ENCODE measurements at places on chromosomes 4 and X.

- no peak for DNase-seq
Observed at GRCh38 chr4:98688411-98689290, 30.2 kb upstream of the TSPAN5 start.

DNA sequence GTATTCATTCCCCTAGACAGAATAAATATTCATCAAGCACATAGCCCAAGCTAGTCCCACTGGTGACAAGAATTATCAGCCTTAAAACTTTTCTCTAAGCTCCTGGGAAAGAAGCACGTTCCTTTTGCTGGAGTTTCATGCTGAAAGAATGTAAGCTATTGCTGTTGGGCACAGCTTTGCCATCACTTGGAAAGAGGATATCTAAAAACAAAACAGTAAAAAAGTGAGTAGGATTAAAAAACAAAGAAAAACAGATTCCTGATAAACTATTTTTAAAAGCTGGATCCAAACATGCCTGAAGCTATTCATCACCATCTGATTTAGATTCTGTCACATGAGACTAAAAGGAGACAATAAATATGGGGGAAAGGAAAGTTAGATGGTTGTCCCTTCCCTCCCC is 176.8 kb downstream of the SCFD2 start:
- no peak for DNase-seq

DNA sequence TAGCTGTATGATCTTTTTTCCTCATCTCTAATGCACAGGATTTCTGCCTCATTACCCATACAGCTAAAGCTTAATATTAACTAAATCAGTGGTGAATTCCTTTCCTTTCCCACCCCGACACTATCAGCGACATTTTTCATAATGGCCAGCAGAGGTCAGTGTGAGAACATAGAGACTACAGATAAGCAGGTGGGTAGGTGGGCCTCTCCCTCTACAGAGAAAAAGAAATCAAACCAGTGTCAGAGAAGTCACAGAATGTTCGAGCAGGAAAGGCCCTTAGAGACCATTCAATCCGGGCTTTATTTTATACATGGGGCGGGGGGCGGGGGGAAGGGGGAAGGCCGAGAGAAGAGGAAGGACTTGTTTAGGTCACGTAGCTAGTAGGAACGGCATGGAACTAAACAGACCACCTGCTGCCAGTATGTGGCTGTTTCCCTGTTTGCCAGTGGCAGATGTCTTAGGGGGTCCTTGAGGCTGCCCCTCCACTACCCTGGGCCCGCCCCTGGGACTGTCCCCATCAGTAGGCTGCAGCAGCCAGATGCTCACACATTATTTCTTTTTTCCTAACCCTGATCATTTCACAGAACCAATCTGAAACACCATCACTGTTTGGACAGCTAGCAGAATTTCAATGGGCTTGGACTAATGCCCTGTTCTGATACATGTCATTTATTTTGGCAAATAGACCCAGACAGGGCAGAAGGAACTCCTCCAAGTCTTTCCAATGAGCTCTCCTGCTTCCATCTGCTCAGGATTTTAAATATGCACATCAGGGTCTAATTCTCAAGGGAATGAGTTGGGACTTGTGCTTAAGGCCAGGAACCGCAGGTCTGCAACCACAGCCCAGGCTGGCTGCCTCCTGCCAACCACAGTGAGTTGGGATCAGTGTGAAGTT is 133.4 kb downstream of the ATG4A start:
- peak; percentile 43 for DNase-seq

DNA sequence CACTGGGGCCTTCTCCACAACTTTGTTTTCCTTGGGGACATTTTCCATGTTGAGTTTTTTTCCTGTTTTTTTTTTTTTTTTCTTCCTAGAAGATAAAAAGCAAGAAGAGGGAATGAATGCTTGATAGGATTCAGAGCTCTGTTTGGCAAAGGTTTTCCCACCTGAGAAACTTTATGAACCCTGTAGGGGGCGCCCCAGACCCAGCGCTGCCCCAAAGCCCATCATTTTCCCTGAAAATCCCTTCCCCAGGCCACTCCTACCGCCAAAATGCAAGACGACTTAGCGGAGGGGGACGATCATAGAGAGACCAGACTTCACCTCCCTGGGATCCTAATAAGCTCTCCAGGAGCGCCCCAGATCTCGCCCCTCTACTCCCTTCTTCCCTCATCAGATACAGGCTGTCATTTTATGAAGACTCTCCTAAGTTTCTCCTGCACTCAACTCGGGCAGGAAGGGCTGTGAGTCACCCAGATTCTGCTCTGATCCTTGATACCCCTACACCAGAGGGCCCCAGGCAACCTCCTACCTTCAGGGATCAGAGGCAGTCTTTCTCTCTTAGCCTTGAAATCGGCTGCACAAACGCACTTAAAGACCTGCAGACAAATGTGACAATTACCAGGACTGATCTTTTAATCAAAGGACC is 1.4 kb downstream of the BEX5 start:
- DNase-seq = peak; percentile 9

DNA sequence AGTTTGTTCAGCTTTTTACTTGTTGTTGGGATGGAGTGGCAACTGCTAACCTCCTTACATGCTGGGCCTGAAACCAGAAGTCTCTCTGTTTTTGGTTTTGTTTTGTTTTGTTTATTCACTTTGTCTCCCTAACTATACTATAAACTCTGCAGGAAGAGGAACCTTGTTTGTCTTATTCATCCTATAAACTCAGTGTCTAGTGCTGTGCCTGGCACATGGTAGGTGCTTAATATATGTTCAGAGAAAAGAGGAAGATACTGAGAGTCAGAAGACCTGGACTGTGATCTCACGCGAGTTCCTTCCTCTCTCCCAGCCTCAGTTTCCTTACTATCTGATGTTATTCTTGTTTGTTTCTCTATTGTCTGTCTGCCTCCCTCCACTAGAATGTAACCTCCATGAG is 71.3 kb downstream of the PRPS1 start:
- DNase-seq = no peak

DNA sequence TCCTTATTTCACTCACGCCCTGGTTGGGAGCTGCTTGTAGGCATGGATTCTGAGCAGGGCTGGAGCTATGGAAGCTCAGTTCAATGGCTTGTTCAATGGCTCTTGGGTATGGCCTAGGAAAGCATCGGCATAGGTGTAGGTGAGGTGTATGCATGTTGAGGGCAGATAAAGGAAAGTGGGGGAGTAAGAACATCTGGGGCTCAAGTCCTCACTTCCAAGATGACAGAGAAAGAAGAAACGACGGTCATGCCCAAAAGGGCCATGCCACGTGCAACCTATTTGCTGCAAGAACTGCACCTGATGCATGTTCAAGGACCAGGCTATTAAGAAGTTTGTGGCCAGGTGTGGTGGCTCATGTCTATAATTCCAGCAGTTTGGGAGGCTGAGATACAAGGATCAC is 23.4 kb downstream of the SCD5 start:
- no peak for DNase-seq

DNA sequence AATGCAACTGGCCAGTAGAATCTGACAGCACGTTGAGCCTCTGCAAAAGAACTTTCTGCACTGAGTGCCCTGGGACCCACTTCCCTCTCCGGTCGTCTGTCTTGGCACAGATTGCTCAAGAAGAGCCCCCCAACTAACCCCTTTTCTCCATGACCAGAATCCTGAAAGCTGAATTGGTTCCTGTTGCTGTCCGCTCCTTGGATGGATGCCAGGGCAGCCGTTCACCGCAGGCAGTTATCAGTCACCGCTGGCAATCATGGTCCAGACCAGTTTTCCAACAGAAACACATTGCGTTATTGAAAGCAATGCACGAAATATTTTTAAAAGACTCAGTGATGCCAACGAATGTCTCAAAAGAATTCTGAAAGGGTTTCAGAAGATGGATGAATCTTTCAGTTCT is 733.7 kb upstream of the FRG1 start:
- DNase-seq = no peak

All from D341Med (cell line).